ENCODE measurements at places on chromosomes 5 and 9. TPM values are rescaled to one million over a fixed set of nuclear protein-coding genes. Genes with fewer than 3 reads are reported as not detected.

Gene BSPRY
- total RNA-seq, result 10.2 TPM

Gene FBXL17
- total RNA-seq, result 27.1 TPM

Gene MCTP1
- 35.8 TPM for total RNA-seq

Gene SH2D3C
- total RNA-seq, result 15.7 TPM

Gene PALM2AKAP2
- 7.8 TPM for total RNA-seq

Gene PCDHA3
- total RNA-seq, result 0.31 TPM

Gene SLC27A6
- 7.1 TPM for total RNA-seq

Gene FAM120A
- 197 TPM for total RNA-seq

Gene GPX8
- 20.2 TPM for total RNA-seq

Gene PRDM9
- total RNA-seq, result not detected

Gene DOLPP1
- total RNA-seq, result 18.2 TPM

Gene LHX2
- not detected for total RNA-seq

Gene GPR150
- 0.18 TPM for total RNA-seq

Gene PLCXD3
- total RNA-seq, result 4.5 TPM

Gene PHF24
- 1.7 TPM for total RNA-seq

Gene GPR151
- not detected for total RNA-seq

Gene GLDC
- 117 TPM for total RNA-seq

Gene GGTA1
- total RNA-seq, result 2.0 TPM

Gene CDC20B
- not detected for total RNA-seq

Gene IL9
- total RNA-seq, result not detected

Gene NMUR2
- total RNA-seq, result not detected

Gene POLR1E
- total RNA-seq, result 27.5 TPM

Gene MARCOL
- total RNA-seq, result not detected

Gene BARHL1
- not detected for total RNA-seq

Gene LCN15
- total RNA-seq, result not detected

Gene MYOT
- 1.3 TPM for total RNA-seq

Gene CD274
- 5.4 TPM for total RNA-seq

Gene HAVCR2
- 5.6 TPM for total RNA-seq

Gene SPRY4
- total RNA-seq, result 16.7 TPM

Gene TEK
- 13.1 TPM for total RNA-seq

Gene MYOZ3
- 2.6 TPM for total RNA-seq

Gene PFN3
- not detected for total RNA-seq

Gene GRXCR2
- not detected for total RNA-seq

Measured in ureter (tissue), 1 donor.